ENCODE measurements at places on chromosomes 6 and 20.

GRCh38 chr20:23061262-23061661 lies 11.8 kb upstream of the THBD start:
- ATAC-seq, result no peak

DNA sequence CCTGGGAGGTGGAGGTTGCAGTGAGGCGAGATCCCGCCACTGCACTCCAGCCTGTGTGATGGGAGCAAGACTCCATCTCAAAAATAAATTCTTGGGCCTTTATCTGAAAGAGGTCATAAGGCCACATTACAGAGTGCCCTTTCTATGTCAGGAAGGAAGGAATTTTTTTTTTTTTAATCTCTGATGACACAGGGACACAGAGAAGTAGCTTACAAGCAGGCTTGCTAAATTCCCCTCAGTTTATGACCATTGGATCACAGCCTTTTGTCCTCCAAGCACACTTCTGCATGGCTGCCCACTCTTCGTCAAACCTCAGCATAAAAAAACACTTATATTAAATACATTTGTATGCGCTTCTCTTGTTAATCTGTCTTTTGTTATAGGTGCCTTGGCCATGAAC lies 7.5 kb upstream of the IFNGR1 start:
- ATAC-seq, result no peak

DNA sequence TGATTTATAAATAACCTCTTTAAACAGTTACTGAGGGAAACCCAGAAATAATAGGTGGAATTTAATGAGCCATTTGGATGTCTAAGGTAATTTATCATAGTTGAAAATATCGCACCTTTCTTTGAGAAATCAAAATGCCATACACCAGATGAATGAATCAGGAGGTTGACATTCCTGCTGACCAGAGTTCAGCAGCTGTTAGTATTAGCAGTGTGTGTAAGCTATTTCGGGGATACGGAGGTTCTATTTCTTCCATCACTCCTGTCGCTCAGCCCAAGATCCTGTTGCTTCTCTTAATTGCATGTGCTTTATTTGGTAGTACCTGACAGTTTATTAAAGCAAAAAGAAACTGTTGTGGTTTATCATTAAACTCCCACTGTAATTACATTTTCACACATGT lies 67.1 kb downstream of the HDGFL1 start:
- ATAC-seq, result peak; percentile 39

DNA sequence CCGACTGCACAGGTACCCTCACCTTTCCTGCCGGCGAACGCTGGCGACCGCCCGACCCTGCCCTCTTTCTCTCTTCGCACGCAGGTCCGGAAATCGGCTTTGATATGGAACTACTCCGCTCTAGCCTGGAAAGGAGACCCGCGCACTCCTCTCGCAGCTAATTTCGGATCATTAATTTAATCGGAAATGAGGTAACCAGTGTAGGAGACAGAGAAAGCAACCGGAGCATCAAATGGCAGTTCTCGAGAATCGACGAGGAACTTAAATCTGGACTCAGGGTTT lies 949 bp upstream of the ATXN1 start:
- peak; percentile 0 for ATAC-seq

DNA sequence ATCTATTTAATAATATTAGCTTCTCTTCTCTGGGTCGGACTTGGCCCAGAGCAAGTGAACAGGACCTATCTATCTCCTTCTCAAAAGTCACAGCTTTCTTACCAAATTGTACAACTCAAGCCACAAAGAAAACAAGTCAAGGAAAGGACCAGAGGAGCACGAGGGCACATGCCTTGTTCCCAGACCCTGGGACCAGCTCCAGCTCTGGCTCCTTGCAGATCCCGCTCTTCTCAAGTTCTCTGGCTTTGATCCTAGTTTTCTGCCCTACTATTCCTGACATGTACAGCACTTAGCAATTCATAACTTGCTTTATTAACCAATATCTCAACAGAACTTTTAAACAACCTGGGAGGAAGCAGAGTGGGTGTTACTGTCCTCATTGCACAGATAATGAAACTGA lies 185.9 kb downstream of the ESR1 start:
- ATAC-seq, result no peak

DNA sequence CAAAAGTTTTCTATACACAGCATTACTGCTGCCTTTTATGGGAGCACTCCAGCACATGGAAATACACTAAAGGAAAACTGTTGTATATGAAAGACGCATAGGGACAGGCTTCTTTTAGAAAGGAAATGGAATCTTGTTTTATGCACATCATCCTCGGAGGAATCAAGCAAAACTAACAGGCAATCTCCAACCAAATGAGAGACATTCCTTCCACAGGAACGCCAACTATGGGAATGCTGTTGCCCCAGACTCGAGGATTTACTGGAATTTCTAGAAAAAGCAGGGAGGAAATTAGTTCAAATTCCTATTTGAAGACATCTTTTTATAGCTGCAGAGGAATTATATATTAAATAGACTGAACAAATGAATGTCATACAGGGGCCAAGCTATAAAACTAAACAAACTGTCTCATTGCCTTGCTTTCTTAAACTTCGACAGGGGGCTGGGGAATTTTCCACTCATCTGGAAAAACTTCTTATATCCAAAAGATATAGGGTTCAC lies 52.2 kb downstream of the LYRM4 start:
- no peak for ATAC-seq

GRCh38 chr20:12371990-12372389 lies 454.3 kb downstream of the BTBD3 start:
- ATAC-seq, result no peak

DNA sequence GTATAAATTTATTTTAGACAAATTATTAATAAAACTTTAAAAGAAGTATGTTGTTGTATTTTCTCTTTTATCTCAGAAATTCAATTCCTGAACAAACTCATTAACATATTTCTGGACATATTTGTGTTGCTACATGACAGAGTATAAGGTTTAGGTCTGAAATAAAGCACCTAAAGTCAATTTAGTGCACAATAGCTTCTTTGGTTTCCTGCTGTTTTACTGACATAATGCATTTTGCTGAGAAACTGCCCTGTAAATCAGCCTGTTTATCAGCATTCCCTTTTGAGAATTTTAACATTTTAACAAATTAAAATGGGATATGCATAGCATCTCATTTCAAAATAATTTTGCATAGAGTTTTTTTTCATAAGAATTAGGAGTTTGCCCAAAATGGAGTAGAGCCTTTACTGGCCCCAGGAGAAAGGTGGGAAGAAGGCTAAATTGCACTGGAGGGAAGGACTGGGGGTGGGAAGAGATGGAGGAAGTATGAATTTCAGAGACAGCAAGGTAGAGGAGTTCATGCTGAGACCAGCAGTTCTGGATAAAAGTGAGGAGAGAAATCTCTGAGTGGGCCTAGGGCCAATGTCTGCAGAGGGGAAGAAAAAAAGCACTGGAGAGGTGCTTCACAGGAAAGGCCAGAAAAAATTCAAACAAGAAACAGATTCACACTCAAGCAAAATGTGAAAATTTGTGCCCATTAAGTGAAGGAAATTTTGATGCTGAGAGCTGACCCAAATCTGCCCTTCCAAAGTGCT lies 324.2 kb upstream of the HSF2 start:
- no peak for ATAC-seq

DNA sequence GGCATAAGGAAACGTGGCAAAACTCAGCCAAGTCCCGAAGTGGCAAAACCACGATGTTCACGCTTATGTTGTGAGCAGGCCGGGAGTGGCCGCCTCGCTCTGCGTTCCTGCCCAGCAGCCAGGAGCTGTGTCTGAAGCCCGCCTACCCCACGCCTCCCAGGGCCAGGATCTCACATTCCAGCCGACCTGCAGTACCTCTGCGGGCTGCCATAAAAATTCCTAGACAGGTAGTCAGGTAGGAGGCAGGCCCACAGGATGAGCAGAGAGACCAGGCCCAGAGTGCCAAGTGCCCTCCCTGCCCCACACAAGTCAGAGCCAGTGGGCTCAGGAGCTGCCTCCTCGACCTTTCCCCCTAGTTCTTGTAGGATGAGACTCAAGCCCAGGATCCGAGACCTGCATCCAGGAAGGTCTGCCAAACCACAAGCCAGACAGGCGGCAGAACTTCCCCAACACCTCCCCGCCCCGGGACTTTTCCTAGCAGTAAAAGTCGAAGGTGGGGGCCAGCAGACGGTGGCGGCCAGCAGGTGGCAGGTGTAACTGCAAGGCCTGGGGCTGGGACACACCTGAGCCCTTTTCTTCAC lies 16.7 kb downstream of the PMEPA1 start:
- no peak for ATAC-seq

- no peak for ATAC-seq
These were observed 495.9 kb upstream of the ARID1B start for GRCh38 chr6:156281266-156281665.

DNA sequence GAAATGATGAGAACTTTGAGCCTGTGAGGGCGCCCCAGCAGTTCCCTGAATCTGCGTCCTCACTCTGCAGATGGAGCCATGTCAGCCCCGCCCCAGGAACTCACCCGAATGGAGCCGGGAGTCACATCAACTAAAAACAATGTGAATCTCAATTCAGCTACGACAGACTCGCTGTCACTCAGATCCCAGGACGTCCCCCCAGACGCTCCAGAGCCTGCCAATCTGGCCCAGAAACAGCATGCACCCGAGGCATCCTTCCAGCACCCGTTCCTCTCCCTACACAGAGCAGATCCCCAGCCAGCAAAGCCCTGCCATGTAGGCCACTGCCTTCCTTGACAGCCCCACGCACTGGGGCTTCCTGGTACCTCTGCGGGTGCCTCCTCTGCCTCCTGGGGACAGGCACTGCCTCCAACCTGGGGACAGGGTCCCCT lies 248.0 kb downstream of the TTLL2 start:
- ATAC-seq, result no peak

GRCh38 chr6:401994-402640 lies 10.6 kb downstream of the IRF4 start:
- ATAC-seq, result no peak

DNA sequence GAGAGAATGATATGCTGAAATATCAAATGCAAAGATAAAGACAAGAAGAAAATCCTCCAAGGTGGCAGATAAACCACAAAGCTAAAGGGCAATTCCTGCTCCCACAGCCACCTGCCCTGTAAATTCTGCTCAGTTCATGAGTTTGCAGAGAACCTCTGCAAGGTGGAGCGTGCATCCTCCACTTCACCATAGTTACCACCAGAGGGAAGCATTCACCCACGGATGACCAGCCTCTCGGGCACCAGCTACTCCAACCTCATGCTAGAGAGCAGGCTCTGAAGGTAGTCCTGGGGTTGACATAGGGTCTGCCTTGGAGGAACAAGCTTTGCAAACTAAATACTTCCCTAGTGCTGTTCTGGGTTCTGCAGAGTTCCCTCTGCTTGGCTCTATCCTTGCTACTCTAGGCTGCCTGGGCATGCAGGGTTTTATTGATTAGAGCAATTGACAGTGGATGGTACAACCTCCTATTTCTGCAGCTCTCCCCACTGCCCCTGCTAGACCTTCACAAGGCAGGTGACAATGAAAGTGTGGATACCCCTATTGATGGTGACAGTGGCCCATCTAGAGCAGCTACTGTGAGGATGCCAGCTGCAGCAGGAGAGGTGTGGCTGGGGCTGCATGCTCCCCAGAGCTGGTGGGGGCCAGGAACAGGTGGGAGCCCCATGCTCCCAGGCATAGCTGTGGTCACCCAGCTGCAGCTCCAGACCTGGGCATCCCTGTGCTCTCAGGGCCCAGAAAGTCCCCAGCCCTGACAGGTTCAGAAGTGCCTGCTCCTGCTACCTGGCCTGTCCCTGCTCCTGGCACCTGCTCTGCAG lies 51.1 kb downstream of the GGTLC1 start:
- ATAC-seq, result peak; percentile 100

DNA sequence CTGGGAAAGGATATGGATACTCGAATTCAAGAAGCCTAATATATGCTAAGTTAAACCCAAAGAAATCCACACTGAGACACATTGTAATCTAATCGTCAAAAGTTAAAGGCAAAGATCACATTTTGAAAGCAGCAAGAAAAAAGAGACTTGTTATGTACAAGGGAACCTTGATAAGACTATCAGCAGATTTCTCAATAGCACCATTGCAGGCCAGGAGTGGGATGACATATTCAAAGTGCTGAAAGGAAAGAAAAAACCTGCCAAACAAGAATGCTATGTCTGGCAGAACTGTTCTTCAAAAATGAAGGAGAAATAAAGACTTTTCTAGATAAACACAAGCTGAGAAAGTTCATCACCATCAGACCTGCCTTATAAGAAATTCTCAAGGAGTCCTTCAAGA lies 75.2 kb downstream of the COL21A1 start:
- ATAC-seq, result no peak

DNA sequence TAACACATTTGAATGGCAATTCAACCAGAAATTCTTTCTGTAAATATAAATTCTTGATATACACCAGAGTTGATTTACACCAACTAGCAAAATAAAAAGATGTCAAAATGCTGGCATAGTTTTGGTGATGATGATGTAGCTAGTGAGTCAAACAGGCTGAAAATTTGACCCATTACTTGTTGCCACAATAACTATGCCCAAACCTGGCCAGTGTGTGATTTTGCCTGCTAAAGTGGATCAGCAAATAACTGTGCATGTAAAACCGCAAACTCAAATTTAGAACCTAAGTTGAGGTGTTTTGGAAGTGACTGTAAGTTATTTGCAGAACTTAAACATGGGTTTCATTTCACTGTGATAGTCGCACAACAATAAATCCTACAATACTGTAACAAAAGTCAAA lies 125.9 kb downstream of the KIF6 start:
- ATAC-seq, result no peak

- ATAC-seq, result no peak
These were observed 158.7 kb downstream of the SLC24A3 start for GRCh38 chr20:19371112-19371511.

- peak; percentile 62 for ATAC-seq
These were observed 59.9 kb downstream of the SULF2 start for GRCh38 chr20:47725248-47725973.

DNA sequence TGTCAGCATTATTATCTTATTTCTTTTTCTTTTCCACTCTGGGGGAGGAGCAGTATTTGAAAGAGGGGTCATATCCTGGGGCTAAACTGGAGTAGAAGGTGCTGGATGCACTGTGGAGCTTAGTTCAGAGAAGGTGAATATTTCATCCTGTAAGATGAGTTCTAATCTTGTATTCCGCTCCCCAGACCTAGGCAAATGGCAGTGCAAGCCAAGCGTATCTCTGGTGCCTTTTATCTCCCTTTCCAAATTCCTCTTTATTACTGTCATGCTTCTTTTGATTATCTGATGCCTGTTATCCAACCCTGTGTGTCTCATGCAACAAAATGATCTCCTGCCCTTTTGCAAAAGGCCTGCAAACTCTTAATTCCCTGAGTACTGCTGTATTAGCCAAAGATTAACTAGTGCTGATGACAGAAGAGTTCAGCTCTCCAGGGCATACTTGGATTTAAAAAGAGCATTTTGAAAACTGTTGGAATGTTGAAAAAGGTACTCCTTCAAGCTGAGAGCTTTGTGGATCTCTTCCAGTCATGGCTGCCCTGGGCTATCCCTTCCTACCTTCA lies 138.0 kb downstream of the CARMIL1 start:
- no peak for ATAC-seq

GRCh38 chr20:8744228-8744844 lies 324.6 kb upstream of the PLCB4 start:
- no peak for ATAC-seq

Data from motor neuron (in vitro differentiated cells).